Left ventricle myocardium inferior (tissue), 1 donor: ENCODE measurements at places on chromosomes 6 and 20.

GRCh38 chr6:111661541-111662061 lies 55.9 kb upstream of the TRAF3IP2 start:
- DNase-seq: no peak

GRCh38 chr20:31542201-31542842 lies 28.1 kb downstream of the HM13 start:
- no peak for DNase-seq

DNA sequence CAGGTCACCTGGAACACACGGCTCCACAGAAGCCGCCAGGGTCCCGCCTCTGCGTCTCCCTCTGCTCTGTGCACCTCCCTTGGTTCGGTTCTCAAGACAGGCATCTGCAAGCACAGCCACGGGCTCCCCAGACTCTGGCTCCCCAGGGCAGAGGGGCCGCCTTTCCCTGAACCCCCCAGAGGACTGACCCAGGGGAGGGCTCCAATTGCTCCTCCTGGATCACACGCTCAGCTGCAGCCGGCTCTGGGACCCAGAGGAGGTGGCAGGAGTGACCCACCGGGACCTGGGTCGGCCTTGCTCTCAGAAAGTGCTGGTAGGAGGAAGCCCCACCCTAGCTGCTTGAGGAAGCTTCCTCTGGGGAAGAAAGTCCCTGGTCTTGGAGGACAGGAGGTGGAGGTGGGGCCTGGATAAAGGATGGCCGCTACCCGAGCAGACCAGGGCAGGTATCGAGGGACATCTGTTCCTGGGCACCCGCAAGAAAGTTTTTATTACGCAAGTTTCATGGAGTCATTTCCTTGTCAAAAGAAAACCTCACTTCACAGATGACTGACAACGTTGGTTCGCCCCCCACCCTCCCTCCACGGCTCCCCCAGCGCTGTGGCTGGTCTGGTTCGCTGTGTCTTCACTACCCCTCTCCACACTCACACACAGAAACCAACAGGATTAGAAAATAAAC lies 103.9 kb upstream of the AFDN start:
- no peak for DNase-seq

DNA sequence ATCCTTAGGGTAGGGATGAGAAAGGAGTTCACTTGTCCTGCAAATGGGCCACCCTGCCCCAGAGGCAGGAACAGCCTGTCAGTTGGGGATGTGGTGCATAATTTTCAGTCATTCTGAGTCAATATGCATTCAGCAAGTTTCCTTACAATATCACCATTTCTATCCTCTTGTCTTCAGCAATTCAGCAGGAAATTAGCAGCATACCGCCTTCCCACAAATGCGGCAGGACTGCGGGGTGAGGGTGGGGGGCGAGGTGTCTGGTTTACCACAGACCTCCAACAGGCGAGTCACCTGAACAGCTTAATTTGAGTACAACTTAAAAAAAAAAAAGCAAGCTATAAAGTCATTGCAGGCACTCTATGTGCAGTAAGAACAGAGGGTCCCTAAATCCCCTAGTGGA lies 126.8 kb downstream of the MAP3K7 start:
- no peak for DNase-seq

- no peak for DNase-seq
Measured at GRCh38 chr6:47286301-47286700, 23.4 kb downstream of the TNFRSF21 start.

DNA sequence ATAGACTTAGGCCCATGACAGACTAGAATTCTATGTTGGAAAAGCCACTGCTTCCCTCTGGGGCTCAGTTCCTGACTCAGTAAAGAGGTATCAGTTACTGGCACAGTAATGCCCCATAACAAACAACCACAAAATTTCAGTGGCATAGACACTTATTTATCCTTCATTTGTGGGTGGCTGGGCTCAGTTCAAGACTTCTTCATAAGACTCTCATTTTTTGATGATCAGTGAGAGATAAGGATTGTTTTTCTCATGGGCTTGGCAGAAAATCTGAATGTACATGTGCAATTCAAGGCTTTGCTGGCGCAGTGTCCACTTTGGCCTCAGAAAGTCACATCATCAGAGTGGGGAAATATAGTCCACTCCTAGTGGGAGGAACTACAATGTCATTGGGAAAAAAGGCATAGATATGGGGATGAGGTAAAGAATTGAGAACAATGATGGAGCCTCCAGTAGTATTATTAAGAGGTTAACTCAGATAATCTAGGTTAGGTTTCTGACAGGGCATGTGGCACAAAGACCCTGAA lies 384.6 kb upstream of the FLRT3 start:
- no peak for DNase-seq

- DNase-seq: no peak
Measured at GRCh38 chr6:36242626-36243025, 27.2 kb upstream of the PNPLA1 start.

DNA sequence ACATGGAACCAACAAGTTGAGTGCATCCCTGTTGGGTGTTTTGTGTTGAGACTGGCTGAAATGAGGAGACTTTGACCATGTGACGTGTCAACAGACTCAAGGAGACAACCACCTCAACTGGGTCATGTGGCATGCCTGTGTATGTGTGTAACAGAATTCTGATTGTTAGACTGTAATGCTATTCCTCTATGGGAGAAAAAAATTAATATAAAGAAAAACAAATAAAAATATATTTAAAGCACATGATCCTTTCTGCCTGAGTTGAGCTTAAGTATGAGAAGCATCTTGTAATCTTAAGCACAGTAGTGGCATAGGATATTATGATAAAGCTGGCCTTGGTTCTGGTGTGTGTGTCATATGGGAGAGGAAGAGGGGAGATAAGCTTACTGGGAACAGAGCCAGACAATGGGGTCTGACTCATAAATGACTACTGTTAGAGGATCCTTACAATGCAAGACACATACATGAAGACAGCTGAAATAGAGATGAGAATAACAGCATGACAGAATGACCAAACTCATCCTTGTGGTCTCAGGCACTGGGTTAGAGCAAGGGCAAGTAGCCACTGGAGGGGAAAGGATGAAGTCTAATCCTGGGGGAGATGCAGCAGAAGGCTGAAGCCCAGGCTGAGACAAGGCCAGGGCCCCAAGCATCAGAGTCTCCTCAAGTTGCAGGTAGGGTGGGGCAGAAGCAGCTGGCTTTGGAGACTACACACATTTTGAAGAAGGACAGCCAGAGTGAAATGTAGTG lies 9.2 kb downstream of the TP53INP2 start:
- DNase-seq: no peak

- no peak for DNase-seq
Measured at GRCh38 chr20:37198932-37199660, 19.7 kb upstream of the MROH8 start.

- DNase-seq: no peak
Measured at GRCh38 chr6:122696079-122696478, 83.4 kb upstream of the FABP7 start.

GRCh38 chr6:146851837-146852236 lies 253.1 kb downstream of the ADGB start:
- no peak for DNase-seq

DNA sequence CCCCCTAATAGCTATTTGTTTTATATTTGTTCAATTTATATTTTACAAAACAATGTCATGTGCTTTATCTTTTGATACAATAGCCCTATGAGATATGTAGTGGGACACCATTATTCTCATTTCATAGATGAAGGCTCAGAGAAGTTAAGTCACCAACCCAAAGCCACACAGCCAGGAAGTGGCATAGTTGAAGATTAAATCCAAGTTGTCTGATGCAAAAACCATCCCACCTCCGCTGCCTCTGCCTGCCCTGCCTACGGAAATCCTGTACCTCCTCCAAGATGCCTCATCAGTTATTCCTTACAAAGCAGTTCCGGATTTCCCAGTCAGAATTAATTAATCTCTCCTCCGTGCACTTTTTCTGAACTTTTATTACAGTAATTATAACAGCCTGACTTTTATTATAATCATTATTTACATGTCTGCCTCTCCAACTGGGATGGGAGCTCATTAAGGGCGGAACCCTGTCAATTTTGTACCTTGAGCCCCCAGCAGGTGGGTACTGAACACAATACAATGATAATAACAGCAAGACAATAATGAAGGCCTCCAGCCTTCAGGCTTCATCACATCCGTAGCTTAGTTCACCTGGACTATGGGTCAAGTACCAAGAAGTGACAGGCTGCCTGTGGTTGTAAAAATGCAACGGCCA lies 54.7 kb downstream of the LRFN2 start:
- DNase-seq: no peak

GRCh38 chr20:62899633-62900051 lies 26.7 kb downstream of the DIDO1 start:
- DNase-seq: no peak

DNA sequence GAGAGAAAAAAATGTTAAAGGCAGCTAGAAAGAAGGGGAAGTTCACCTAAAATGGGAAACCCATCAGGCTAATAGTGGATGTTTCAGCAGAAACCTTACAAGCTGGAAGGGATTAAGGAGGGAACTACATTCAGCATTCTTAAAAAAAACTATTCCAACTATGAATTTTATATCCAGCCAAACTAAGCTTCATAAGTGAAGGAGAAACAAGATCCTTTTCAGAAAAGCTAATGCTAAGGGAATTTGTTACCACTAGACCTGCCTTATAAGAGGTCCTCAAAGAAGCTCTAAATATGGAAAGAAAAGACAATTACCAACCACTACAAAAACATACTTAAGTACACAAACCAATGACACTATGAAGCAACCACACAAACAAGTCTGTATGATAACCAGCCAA lies 59.2 kb upstream of the SLC35F1 start:
- DNase-seq: no peak

DNA sequence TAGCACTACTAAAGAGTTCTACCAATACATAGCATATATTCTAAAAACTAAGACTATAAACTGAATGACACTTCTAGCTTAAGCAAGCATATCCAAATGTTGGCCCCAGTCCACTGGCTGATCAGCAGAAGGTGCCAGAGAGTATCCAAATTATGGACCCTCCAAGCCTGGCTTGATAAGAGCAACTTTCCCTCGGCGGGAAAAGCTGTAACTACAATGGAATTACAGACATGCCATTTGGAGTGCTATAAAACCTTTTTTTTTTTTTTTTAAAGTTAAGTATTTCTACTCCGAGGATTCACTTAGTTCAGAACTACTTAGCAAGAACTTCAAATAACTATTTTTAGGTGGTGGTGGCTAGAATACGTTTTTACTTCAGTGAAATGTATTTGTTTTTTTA lies 94.6 kb downstream of the EPB41L2 start:
- no peak for DNase-seq

DNA sequence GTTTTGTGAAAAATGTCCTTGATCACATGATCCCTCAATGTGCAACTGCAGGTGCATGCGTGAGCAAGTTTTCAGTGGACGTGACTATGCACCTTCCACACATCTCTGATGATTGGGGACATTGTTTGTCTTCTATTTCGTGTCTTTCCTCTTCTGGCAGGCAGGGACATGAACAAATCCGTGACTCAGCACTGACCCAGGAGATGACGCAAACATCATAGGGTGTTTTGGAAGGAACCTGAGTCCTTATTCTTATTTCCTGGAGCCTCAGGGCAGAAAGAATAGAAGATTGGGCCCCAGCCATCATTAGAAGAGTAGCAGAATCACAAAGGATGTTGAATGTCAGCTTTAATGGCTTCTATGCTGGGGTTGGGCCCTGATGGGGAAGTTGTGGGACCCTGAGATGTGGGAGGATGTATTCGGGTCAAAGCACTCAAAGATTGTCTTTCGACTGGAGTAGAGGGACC lies 11.9 kb upstream of the SIRPD start:
- no peak for DNase-seq
